ENCODE measurements at places on chromosomes 7 and 10. TPM values are rescaled to one million over a fixed set of nuclear protein-coding genes. Genes with fewer than 3 reads are reported as not detected.

GRCh38 chr10:102674566-102674965 is 30.3 kb downstream of the TRIM8 start:
- peak overlapping the region; percentile 72 for H3K27ac ChIP-seq
- H3K27me3 ChIP-seq, result no peaks in the 10 kb centered on the region
- H3K4me3 ChIP-seq, result peak overlapping the region; percentile 30
- peaks cover 41% of the 10 kb centered on the region for H3K4me1 ChIP-seq

GRCh38 chr7:44533301-44534055 is 7.7 kb downstream of the NPC1L1 start:
- H3K27me3 ChIP-seq, result no peaks in the 10 kb centered on the region
- DNase-seq, result peak; percentile 20
- H3K4me3 ChIP-seq, result no peak overlapping the region
- no peaks in the 10 kb centered on the region for H3K36me3 ChIP-seq
- peaks cover 3% of the 10 kb centered on the region for H3K4me1 ChIP-seq

DNA sequence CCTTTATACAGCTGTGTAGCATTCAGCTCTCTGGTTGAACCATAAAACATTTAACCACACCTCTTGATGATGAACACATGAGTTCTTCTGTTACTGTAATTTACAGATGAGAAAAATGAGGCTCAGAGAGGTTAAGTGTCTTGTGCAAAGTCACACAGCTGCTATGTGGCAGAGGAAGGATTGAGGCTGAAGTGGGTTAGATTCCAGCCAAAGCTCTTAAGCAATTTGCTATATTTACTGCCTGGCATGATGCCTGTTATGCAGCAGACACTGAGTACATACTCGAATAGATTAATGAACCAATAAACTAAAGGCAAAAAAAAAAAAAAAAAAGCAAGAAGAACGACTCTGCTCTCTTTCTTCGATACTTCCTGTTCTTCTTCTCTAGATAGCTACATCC is 35.7 kb downstream of the GFRA1 start:
- peak; percentile 50 for DNase-seq
- H3K4me3 ChIP-seq, result no peak overlapping the region
- H3K27me3 ChIP-seq, result no peaks in the 10 kb centered on the region
- H3K4me1 ChIP-seq, result peaks cover 5% of the 10 kb centered on the region
- H3K27ac ChIP-seq, result no peak overlapping the region
- no peaks in the 10 kb centered on the region for H3K36me3 ChIP-seq

RSPH10B2 gene
- total RNA-seq, result not detected

IDI2 gene
- total RNA-seq, result not detected

DNA sequence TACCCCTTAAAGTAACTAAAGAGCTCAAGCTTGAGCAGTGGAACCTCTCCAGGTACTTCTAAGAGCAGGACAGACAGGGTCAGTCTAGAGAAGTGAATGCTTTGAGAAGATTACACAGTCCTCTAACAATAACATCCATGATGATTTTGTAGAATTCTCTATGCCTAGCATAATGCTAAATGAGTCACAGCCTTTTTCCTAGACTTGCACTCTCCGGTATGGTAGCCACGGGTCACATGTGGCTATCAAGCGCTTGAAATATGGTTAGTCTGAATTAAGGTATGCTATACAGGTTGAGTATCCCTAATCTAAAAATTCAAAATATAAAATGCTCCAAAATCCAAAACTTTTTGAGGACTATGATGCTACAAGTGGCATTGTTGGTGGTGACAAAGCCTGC is 166.6 kb upstream of the MKLN1 start:
- no peaks in the 10 kb centered on the region for H3K4me1 ChIP-seq
- no peak overlapping the region for H3K4me3 ChIP-seq
- H3K36me3 ChIP-seq, result no peaks in the 10 kb centered on the region
- no peaks in the 10 kb centered on the region for H3K27me3 ChIP-seq
- no peak overlapping the region for H3K27ac ChIP-seq

DNA sequence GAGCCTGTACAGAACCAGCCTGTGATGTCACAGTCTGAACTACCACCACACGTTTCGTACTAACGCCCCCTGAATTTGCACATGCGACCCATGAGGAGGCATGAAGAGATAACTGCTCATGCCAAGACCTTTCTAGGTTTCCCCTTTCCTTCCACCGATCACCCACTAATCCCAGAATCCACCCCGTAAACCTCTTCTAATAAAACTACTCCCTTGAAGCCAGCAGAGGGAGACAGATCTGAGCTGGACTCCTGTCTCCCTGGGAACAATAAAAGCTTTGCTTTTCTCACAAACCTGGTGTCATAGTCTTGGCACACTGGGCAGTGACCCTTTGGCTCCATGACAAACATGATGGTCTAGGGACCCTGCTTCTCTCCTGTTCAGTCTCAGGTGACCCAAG is 144.5 kb downstream of the FRMD4A start:
- no peak for DNase-seq
- H3K27ac ChIP-seq, result no peak overlapping the region
- no peak overlapping the region for H3K4me3 ChIP-seq
- H3K4me1 ChIP-seq, result no peaks in the 10 kb centered on the region

DNA sequence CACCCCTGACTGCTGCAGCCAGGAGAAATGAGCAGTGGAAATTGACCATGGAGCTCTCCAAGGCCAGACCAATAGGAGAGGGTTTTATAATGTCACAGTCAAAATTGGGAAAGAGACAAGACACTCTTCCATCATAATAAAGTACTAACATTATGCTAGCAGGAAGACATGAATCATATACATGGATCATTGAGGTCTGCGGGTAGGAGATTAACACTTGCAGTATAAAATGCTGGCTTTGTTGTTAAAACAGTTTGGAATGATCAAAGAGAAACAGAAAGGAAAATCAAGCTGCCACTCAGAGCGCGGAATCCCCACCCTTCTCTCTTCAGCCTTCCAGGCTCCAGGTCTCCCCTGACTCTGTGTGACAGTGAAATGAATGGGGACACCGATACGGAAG is 53.4 kb upstream of the CALN1 start:
- no peaks in the 10 kb centered on the region for H3K27me3 ChIP-seq
- no peak overlapping the region for H3K4me3 ChIP-seq
- H3K4me1 ChIP-seq, result no peaks in the 10 kb centered on the region
- H3K36me3 ChIP-seq, result no peaks in the 10 kb centered on the region

DNA sequence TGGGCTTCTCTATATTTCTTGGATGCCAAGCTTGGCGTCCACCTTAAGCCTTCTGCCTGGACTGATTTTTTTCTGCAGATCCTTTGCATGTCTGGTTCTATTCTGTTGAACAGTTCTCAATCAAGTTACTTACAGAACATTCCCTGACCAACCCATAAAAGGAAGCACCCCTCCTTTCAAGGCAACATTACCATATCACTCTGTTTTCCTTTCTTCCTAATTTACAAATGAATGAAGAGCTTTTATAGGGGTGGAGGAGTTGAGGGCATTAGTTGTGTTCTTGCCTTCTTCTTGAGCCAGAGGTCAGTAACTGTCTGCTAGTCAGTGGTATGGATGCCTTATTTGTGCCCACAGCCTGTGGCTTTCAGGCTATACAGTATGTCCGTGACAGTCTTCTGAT is 361.0 kb downstream of the PHTF2 start:
- H3K4me3 ChIP-seq, result no peak overlapping the region
- H3K4me1 ChIP-seq, result no peaks in the 10 kb centered on the region
- no peak overlapping the region for H3K27ac ChIP-seq

DNA sequence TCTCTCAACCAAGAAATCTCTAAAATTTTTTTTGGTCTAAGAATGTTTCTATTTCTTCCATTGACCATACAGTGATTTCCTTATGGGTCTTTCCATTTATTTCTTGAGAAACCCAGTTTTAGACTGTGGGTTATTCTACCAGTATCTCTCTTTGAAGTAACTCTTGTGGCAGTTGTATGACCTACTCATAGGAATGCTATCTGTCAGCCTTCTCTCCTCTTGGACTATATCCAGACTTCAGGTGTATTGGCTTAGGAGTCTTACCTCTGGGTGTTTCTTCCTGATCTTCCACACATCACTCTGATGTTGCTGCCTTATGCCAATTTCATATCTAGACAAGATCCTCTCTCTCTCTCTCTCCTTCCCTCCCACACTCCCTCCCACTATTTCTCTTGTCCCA is 178.1 kb downstream of the BMPER start:
- no peaks in the 10 kb centered on the region for H3K27me3 ChIP-seq
- no peak overlapping the region for H3K27ac ChIP-seq
- H3K4me1 ChIP-seq, result no peaks in the 10 kb centered on the region
- DNase-seq, result no peak
- H3K36me3 ChIP-seq, result peaks cover 28% of the 10 kb centered on the region
- no peak overlapping the region for H3K4me3 ChIP-seq

DNA sequence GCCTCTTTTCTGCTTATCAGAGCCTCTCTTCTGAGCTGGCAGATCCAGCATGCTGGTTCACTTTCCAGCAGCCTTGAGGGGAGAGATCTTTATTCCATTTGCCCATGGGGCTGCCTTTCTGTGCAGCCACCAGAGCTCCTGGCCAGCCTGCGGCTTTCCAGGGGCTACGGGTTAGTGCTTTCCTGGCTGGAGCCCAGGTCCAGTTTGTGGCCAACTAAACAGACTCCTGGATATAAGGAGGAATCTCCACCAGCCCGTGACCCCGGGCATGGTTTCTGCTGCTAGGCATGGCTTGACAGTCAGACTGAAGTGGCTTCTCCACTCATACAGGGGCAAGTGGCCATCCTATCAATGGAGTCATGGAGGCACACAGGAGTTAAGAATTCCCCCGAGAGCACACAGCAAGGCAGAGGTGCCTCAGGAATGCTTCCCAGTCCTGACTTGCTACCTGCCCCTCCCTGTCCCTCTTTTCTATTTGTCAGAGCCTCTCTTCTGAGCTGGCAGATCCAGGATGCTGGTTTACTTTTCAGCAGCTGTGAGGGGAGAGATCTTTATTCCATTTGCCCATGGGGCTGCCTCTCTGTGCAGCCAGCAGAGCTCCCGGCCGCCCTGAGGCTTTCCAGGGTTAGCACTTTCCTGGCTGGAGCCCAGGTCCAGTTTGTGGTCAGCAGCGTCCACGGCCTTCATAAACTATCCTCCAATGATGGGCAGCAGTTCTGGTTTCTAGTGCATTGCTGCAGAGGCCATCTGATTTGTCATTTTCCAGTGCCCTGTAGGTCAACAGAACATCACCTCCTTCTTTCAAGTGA is 35.9 kb downstream of the TSPAN15 start:
- no peak overlapping the region for H3K4me3 ChIP-seq

LGI1 gene
- total RNA-seq, result 1.4 TPM

DNA sequence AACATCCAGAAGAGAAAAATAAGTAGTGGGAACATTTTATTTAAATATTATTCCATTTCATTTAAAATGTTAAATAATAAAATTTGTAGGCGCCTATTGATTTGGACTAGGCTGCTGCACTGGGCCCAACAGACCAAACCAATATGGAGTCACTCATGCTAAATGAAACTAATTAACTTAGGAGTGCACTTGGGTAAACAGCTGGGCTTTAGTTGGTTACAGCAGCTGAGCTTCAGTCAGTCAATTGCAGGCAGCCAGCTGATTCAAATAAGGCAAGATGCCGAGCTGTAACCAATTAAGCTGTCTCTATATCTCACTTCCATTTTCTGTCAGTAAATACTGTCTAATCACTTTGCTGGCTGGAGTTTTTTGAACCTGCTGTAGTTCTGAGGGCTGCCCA is 102.1 kb upstream of the WDR11 start:
- no peak for DNase-seq
- H3K27ac ChIP-seq, result no peak overlapping the region
- no peaks in the 10 kb centered on the region for H3K27me3 ChIP-seq
- no peaks in the 10 kb centered on the region for H3K4me1 ChIP-seq
- H3K4me3 ChIP-seq, result no peak overlapping the region
- no peaks in the 10 kb centered on the region for H3K36me3 ChIP-seq

GRCh38 chr10:128044186-128044585 is 82.0 kb downstream of the MKI67 start:
- no peak overlapping the region for H3K27ac ChIP-seq
- no peaks in the 10 kb centered on the region for H3K36me3 ChIP-seq
- DNase-seq, result no peak

- H3K27ac ChIP-seq, result no peak overlapping the region
- H3K4me3 ChIP-seq, result no peak overlapping the region
- H3K27me3 ChIP-seq, result no peaks in the 10 kb centered on the region
- no peak for DNase-seq
- no peaks in the 10 kb centered on the region for H3K36me3 ChIP-seq
Observed at GRCh38 chr10:36493516-36493880, 631.9 kb upstream of the ANKRD30A start.

PLPP4 gene
- not detected for total RNA-seq

OR2A5 gene
- total RNA-seq, result not detected

FGL2 gene
- total RNA-seq, result 33.8 TPM

OR13A1 gene
- not detected for total RNA-seq
